Common myeloid progenitor, CD34-positive (primary cell): ENCODE measurements at places on chromosomes 3 and 15.

- H3K36me3 ChIP-seq, result no peaks in the 10 kb centered on the region
- H3K27ac ChIP-seq, result no peak overlapping the region
- no peaks in the 10 kb centered on the region for H3K27me3 ChIP-seq
These were observed 180.1 kb downstream of the RORA start for GRCh38 chr15:61049028-61049427.

GRCh38 chr15:57321973-57322601 lies 54.2 kb upstream of the CGNL1 start:
- H3K4me1 ChIP-seq, result peaks cover 9% of the 10 kb centered on the region
- H3K27me3 ChIP-seq, result no peaks in the 10 kb centered on the region
- no peak overlapping the region for H3K4me3 ChIP-seq
- no peaks in the 10 kb centered on the region for H3K36me3 ChIP-seq
- H3K27ac ChIP-seq, result no peak overlapping the region

DNA sequence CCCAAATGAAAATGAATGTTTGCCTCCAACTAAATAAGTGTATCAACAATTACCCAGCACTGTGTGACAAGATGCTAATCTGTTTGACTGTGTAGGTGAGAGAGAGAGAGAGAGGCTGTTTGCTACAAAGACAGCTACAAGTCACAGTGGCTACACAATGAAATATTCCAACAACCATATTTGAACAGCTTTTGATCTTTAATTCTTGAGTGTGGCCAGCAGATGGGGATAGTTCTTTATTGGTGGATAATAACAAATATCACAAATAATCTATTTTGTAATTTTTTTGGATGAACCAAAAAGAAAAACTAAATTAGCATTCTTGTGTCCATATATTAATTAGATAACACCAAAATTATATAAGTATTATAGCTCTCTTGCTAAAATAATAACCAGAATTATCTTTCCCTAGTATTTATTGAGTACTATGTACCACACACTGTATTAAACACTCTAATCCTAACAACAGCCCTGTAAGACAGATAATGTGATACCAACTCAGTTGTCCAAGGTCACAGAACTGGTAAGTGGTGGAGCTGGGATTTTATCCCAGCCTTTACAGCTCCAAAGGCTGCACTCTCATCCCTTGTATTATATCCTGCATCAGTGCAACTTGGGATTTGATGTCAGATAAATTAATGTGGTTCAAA lies 61.9 kb upstream of the C3orf80 start:
- H3K27me3 ChIP-seq, result no peaks in the 10 kb centered on the region
- no peaks in the 10 kb centered on the region for H3K4me1 ChIP-seq
- H3K4me3 ChIP-seq, result no peak overlapping the region
- no peaks in the 10 kb centered on the region for H3K36me3 ChIP-seq
- H3K27ac ChIP-seq, result no peak overlapping the region

DNA sequence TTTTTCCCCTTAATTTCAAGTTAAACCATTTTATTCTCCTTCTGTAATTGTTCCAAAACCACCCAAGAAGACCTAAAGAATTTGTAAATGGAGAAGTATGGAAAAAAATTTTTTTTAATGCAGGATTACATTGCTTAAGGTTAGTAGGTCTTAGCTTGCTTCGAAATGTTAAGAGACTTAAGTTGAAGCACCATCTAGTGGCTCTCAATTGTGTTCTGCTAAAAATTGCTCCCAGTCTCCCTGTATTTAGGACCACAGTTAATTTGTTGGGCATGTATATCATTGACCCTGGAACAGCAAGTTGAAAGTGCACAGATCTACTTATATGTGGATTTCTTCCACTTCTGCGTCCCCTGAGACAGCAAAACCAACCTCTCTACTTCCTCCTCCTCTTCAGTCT lies 32.4 kb downstream of the CD200R1L start:
- no peak overlapping the region for H3K27ac ChIP-seq
- H3K27me3 ChIP-seq, result no peaks in the 10 kb centered on the region
- H3K36me3 ChIP-seq, result no peaks in the 10 kb centered on the region
- peak; percentile 15 for DNase-seq
- peaks cover 17% of the 10 kb centered on the region for H3K4me1 ChIP-seq

GRCh38 chr15:91231703-91232102 lies 131.6 kb downstream of the SV2B start:
- H3K27me3 ChIP-seq, result peaks cover 13% of the 10 kb centered on the region
- no peaks in the 10 kb centered on the region for H3K4me1 ChIP-seq
- no peak for DNase-seq
- H3K27ac ChIP-seq, result no peak overlapping the region
- H3K4me3 ChIP-seq, result no peak overlapping the region
- H3K36me3 ChIP-seq, result no peaks in the 10 kb centered on the region
